ENCODE measurements at places on chromosomes 7 and 10.

- DNase-seq, result no peak
Observed at GRCh38 chr10:126917375-126917774, 12.1 kb downstream of the DOCK1 start.

GRCh38 chr10:101684782-101685181 is 10.2 kb downstream of the FBXW4 start:
- DNase-seq, result no peak

GRCh38 chr10:7649673-7650300 is 17.0 kb downstream of the ITIH5 start:
- no peak for DNase-seq

DNA sequence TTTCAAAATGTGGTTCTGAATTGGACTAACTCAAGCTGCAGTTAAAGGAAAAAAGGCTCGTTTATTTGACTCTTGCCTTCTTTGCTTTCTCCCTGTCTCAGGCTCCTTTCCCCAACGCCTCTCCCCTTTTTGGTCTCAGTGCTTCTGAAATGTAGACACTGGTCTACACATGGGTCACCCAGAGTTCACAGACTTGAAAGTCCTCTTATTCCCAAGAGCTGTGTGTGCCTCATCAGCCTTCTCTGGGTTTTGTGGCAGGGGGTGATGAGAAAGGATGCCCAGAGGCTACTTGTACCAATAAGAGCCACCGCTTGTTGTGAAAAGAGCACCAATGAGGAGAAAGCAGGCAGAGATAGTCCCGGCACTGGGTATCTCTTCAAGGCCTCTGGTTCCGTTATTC is 125.7 kb downstream of the BICC1 start:
- DNase-seq, result no peak

DNA sequence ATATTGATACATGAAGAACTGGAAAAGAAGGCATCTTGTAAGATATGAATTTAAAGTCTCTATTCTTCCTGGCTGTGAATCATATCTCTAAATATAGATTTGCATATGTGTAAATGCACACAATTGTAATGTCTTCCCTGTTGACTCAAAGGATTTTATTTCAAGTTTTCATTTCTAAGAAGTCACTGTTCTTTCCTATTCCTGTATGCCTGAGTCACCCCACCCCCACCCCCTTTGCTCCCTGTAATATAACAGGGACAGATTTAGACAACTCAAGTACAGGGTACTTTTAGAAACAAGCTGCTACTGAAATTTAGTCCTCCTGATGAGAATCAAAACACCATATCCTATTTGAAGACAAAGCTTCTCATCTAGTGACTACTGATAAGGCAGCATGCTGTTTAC is 43.0 kb upstream of the HECTD2 start:
- DNase-seq, result no peak

DNA sequence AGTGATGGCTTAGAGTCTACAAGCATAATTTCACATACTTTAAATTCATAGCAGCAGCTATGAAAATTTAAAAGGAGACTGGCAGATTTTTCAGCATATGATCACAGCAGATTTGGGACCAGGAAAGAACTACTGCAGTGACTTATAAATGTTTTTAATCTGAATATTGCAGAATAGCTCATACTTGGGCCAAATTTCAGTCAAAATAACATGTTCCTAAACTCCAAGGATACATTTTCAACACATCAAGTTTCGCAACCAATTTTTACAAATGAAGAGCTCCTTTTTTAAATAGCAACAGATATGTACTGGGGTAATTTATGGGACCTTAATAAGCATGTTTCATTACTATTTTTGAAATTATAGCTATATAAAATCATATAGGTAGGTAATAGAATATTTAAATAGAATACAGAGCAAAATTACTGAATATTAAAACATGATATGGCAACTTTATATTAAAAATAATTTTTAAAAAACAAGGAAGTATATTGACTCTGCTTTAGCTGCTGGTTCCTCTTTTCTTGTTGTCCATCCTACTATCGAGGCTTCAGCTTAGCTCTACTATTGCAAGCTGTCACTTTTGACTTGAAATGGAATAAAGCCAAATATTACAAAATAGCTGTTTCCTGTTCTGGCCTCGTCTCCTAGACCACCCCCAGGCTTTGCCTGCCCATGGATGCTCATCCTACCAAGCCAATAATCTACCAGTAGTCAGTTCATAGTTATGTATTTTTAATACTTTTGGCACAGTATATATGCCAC is 123.1 kb downstream of the NRBF2 start:
- no peak for DNase-seq

- no peak for DNase-seq
Observed at GRCh38 chr7:70044064-70044463, 445.8 kb downstream of the AUTS2 start.

GRCh38 chr7:47514367-47514766 is 67.5 kb downstream of the TNS3 start:
- no peak for DNase-seq

DNA sequence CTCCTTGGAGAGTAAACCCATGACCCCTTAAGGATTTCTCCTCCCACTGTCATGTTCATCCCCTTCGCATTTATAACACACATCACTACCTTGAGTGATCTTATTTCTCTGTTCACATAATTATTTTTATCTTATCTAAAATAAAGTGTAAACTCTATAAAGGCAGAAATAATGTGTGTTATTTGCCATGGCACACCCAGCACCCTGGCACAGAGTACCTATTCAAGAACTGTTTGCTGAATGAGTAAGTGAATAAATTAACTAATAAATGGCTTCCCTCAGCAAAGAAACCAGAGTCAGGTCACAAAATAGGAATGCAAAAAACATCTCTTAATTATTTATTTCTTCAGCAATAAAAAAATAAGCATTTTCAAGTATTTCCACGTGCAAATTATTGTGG is 330.3 kb upstream of the GHITM start:
- no peak for DNase-seq

DNA sequence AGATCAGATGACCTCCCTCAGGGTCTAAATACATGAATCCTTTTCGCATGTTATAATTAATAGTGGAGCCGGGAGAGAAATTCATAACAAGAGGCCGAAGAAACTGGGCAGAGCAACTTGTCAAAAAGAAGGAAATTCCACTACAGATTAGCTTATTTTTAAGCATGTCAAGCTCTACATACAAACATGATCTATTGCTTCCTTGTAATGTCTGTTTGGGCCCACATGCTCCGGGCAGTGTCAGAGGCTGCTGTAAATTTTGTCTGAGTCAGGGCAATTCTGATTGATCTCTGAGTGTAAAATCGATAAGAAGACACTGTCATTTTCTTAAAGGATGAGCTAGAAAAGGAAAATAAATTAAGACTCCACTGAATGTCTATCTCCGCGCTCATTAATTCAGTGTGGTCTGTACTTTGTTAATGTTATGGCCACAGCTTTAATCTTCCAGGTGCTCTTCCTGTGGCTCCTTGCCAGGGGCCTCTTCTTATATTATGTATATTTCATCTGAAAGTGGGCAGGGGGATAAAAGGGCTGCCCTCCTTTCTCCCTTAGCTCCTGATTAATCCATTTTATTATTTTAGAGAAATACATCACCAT is 194.1 kb upstream of the SP8 start:
- DNase-seq, result no peak

- no peak for DNase-seq
Observed at GRCh38 chr7:87325576-87326370, 19.7 kb upstream of the CROT start.

DNA sequence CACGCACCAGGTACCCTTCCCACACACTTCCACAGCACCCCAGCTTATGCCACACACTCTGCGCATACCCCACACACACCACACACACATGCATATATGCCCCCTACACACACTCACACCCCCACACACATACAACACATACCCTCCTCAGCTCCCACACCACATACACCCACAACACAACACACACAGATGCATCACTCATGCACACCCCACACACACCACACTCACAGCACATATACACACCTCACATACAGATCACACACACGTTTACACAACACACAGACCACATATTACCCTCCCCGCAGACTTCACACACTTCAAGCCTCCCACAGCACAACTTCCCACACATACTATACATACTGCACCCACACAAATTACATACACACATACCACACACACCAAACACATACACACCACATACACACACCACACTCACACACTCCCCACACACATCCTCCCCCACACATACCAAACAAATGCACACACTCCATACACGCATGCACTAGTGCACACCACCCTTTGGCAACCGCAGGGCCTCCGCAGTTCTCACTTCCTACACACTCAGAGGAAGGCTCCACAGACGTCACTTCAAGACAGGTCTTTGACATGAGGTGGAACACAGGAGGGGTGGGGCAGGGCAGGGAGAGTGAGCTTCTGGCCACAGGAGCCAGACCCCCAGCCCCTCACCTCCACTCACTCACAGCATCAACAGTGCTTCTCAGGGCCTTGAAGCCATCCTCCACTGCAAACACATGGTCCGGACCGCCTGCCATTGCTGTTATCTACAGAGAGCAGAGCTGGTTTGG is 18.5 kb upstream of the ANTXRL start:
- peak; percentile 78 for DNase-seq

DNA sequence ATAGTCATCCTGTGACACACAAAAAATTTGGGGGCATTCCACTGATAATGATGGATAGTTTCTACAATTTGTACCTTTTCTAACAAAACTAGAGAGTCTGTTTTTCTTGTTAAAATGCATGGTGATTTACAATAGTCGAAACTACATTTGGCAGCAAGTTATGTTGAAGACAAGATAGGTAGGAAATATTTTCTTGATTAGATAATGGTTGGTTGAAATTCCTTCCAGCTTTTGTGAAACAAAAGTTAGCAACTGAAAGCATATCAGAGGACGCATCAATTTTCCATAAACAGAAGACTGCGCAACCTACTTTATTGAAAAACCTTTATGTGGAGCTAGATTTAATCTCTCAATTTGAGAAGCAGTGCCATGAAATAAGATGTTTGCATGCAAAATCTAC is 155.8 kb upstream of the GLI3 start:
- no peak for DNase-seq

- DNase-seq, result no peak
Observed at GRCh38 chr10:13788711-13789447, 202.1 kb downstream of the PRPF18 start.

- no peak for DNase-seq
Observed at GRCh38 chr7:96189129-96189820, 132.6 kb downstream of the SLC25A13 start.

DNA sequence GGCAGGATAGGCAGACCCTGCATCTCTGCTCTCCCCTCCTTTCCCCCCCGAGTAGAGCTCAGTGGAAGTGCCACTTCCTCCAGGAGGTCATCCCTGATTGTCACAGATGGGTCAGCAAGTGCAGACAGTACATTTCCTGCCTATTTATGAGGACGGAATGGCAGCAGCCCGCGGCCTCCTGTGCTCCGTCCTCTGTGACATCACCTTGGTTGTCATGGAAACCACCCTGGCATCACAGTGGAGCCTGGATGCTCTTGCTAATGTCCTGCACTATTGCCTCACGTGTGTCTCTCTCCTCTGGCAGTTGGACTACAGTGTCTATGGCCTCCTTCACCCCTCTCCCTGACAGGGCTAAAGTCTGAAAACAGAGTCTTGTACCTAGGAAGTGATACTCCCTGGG is 148.6 kb downstream of the SH3PXD2A start:
- DNase-seq, result no peak

GRCh38 chr7:27219821-27220220 is 19.9 kb upstream of the HOXA13 start:
- DNase-seq, result no peak

GRCh38 chr7:148014541-148014940 is 576.0 kb upstream of the C7orf33 start:
- DNase-seq, result no peak

DNA sequence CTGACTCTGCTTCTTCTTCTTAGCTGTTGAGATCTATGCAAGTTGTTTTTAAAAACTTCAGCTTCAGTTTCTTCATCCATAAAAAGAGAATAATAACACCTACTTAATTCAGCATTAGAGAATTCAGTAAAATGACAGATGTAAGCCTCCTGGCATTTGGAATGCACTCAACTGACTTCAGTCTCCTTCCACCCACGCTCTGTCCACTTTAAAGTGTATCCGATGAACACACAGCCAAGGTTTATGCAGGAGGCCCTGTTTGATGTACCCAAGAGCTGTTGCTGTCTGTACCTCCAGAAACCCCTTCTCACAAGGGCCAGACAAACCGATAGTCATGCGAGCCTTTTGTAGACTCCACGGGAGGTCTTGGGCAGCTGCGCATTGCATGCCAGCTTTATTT is 27.1 kb upstream of the SLC35B4 start:
- DNase-seq, result no peak

GRCh38 chr10:46516660-46517416 is 39.6 kb downstream of the GPRIN2 start:
- no peak for DNase-seq
